ENCODE measurements at places on chromosomes 7 and 10.

DNA sequence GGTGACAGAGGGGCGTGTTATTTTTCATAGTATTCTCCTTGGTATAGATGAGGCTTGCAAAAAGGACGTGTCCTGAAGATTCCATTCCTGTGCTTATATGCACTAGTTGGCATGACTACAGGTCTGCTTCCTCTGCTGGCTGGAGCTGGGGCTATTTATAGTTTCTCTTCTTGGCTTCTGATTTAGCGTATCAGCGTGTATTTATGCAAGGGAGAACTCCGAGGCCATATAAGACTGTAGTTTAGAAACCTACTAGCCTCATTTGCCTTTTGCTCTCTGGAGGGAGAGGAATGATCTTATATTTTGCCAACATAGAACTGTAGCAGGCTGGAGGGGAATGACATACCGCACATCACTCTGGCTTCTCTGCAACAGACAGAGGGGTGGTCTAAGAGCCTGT lies 39.7 kb downstream of the CACNB2 start:
- no peak for DNase-seq

DNA sequence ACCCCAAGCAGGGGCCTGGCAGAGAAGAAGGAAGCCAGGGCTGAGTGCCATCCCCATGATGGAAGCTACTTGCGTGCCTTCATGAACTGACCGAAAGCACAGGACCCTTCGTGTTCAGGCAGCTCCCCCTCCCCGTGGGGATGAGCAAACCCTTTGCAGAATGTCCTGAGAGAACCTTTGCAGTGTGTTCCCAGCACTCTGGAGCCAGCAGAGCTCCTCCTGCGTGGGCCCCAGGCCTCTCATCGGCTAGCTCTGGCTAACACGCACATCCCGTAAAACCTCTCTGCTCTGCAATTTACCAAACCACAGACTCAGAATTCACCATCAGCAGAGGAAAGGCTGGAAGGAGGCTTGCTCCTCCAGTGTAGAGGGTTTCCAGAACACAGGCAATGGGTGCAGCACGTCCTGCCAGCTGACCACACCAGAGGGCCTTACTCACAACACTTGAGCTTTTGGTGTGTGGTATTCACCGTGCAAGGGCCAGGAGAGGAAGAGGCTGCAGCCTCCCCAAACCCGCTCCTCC lies 3.1 kb downstream of the SH3PXD2A start:
- no peak for DNase-seq

GRCh38 chr10:129958629-129959543 lies 5.2 kb downstream of the EBF3 start:
- DNase-seq = no peak

DNA sequence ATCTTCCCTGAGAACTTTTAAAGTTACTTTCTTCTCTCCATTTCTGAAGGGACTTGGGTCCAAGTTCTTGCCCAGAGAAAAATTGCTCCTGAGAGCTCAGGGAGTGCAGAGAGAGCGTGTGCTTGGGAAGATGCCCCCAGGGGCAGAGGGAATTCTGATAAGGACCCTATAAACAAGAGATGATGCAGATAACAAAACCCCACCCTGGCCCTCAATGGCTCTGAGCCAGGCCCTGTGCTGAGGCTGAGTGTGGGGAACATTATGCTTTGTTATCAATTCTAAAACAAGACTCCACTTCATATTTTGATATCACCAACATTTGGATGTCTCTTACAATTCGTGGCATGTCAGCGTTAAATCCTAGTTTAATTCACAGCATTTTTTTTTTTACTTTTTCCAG lies 34.4 kb upstream of the HABP2 start:
- no peak for DNase-seq

DNA sequence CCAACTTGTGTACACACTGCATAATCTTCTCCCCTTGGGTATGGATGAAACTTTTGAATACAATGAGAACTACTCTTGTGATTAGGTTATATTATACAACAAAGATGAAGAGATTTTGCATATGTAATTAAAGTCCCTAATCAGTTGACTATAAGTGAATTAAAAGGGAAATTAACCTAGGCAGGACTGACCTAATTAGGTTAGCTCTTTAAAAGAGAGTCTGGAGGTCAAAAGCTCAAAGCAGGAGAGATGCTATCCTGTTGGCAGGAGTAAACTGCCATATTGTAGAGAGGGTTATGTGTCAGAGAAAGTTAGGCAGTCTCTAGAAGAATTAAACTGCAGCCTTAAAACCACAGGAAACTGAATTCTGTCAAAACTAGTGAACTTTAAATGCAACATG lies 29.4 kb downstream of the HGF start:
- no peak for DNase-seq

- DNase-seq = no peak
Measured at GRCh38 chr7:141452911-141453310, 98.3 kb upstream of the AGK start.

DNA sequence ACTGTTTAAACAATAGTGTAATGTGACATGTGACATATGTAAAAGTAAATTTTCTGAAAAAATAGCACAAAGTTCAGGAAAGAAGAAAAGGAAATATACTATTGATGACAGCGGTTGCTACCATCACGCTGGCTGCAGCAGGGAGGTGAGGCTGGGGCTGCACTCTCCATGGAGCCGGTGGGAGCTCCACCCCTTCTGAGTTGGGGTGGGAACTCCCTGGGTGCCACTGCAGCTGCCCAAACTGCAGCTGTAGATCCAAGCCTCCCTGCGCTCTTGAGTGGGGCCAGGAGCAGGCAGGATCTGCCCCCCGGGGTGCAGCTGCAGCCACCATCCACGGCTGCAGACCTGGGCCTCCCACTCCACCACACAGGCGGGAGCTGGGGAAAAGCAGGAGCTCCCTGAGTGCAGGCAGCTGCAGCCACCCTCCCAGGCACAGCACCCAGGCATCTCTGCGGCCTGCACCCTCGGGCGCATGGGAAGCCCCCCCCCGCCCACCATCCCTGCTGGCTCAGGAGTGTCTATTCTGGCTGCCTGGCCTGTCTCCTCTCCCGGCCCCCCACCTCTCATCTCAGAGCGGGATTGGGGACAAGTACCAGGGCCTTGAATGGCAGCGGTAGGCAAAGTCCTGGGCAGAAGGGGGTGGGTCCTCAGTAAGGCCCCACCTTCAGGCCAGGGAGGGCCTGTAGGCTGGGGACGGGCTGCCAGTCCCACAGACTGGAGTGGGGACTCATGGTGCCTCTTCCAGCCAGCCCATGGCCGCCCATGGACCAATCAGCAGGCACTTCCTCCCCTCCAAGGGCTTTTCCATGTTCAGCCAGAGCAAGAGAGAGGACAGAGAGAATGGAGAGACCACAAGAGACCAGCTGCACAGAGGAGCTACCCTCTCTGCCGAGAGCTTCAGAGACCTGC lies 50.1 kb downstream of the TNS3 start:
- no peak for DNase-seq

DNA sequence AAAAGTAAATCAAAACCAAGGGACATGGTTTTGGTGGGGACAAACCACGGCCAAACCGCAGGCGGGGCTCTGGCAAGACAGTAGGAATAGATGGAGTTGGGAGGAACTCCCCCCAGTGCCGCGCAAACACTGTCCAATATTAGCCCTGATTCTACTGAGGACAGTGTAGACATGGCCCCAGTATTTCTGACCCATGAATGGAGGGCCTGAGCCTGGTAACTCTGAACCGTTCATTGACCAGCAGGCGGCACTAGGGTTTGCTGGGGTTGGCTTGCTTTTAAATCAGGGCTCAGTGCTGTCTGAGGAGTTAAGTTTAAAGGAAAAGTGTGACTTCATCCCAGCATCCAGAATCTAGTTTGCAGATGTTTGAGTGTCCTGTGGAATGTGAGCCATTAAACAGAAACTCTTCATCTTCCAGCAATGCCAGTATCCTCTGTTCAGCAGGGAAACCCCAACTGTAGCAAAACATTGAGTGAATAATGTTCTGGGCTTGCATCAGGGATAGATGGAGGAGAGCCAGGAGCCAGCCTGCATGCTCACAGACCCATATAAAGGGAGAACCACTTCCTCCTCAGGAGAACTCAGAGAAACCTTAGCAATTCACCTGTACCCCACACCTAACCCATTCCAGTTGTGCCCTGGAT lies 147.4 kb upstream of the PRSS58 start:
- no peak for DNase-seq

- no peak for DNase-seq
Measured at GRCh38 chr7:112211348-112211907, 4.9 kb downstream of the ZNF277 start.

- no peak for DNase-seq
Measured at GRCh38 chr10:86263209-86263608, 103.4 kb downstream of the GRID1 start.

DNA sequence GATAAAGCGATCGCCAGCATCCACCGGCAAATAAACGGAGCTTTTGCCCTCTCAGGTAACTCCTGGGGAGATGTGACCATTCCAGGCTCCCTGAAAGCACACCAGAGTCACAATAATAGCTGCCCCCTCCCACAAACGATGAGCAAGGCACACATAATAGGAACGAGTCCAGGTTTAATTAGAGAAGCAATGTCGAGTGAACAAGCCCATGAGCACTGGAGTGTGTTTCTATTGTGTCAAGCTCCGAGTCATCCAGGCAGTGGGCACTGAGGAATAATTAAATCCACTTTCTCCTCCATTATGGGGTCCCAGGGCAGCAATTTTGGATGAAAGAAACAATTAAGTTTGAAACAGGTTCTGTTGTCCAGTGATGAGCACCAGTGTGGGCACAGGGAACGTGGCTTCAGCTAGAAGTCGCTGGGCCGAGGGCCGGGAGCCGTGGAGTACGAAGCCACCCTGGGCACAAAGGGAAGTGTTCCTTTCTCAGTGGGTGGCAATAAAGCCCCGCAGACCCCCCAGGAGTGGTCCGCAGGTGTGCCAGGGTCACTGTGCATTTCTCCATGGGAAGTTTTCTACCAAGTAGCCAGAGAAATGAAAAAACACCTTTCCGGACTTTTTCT lies 12.0 kb downstream of the PNLIPRP2 start:
- DNase-seq = no peak

GRCh38 chr7:105805447-105806019 lies 70.9 kb downstream of the ATXN7L1 start:
- DNase-seq = no peak

DNA sequence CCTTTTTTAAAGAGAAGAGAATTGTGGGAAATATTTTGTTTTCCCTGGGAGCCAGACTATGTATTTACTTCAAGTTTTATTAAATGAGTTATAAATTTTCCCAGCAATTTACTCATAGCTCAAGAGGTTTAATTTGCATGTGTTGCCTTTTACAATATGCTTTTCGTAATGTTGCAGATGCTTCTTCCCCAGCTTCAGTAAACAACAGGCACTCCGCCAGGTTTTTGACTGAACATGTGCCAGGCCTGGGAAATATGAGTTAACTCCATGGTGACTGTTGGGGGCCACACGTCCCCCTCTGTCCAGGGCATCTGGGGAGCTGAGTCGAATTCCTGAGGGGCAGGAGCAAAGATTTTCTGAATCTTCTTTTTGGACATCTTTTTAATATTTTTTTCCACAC lies 545.7 kb downstream of the LRMDA start:
- DNase-seq = no peak

DNA sequence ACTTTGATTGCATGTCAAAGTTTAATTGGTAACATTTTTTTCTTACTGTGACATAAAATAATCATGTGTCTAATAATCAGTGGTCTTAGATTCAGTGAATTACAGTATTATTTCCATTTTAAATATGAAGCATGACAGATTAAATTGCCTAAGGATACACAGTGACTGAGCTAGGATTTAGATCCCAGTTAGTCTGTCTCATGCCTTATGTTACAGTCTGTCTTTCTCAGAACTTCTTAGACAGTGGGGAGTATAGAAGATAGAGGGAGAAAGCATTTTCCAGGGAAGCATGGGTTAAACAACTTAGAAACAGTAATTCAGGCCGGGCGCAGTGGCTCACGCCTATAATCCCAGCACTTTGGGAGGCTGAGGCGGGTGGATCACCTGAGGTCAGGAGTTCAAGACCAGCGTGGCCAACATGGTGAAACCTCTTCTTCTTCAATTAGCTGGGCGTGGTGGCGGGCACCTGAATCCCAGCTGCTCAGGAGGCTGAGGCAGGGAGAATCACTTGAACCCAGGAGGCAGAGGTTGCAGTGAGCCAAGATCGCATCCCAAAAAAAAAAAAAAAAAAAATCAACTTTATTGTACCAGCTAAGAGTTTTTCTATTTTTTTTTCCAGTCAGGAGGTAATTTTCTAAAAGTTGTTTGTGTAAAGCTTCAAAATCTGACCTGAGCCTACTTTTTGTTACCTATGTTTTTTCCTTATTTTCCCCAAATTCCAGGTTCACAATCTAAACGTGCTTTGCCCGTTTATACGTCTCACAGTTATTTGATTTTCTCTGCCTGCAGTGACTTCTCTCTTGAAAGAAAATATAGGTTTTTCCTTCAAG lies 3.3 kb downstream of the CASD1 start:
- DNase-seq = no peak

DNA sequence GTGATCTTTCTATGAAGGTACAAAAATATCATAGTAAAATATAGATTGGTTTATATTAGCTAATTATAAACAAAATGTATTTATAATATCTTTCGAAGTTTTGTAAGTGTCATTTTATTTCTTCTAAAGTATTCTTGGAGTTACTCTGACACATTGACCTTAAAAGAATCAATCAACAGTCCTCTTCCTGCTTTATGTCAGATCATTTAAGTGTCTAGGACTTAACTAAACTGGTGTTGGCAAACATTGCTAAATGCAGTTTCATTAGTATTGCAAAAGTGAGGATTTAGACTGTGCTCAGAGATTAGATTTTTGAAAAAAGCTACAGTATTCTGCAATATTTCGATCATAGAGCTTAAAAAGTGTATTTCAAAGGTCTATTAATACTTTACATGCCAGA lies 10.3 kb downstream of the GLCCI1 start:
- DNase-seq = no peak

- DNase-seq = no peak
Measured at GRCh38 chr10:107473225-107473624, 308.7 kb upstream of the SORCS1 start.

DNA sequence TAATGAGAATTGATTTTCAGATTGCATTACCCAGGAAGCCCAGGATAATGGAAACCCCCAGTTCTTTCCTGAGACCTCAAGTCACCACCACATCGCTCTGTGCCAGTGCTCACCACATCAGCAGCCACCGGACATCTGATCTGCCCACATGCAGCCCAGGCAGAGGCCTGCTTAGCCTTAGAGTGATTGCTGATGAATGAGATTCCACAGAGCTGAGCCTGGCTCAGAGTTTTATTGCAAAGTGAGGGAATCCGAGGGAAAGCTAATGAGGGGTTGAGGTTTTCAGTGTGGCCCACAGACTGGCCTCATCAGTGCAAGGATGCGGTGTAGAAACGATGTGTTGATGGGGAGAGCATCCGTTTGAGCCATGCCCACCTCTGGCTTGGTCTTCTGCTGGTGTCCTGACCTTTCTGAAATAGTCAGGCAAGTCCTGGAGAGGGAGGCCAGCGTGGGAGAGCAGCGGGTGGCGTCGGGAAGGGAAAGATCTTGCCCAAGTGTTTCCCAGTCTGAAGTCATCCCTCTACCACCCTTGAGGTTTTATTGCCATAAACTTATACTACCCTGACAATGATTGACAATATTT lies 120.3 kb downstream of the ITIH5 start:
- no peak for DNase-seq

- no peak for DNase-seq
Measured at GRCh38 chr7:128102490-128103291, 71.5 kb upstream of the LRRC4 start.

Measured in CD4-positive, alpha-beta T cell treated with Interleukin-6 for 4 hours (primary cell).